ENCODE measurements at places on chromosomes 13 and 19.

DNA sequence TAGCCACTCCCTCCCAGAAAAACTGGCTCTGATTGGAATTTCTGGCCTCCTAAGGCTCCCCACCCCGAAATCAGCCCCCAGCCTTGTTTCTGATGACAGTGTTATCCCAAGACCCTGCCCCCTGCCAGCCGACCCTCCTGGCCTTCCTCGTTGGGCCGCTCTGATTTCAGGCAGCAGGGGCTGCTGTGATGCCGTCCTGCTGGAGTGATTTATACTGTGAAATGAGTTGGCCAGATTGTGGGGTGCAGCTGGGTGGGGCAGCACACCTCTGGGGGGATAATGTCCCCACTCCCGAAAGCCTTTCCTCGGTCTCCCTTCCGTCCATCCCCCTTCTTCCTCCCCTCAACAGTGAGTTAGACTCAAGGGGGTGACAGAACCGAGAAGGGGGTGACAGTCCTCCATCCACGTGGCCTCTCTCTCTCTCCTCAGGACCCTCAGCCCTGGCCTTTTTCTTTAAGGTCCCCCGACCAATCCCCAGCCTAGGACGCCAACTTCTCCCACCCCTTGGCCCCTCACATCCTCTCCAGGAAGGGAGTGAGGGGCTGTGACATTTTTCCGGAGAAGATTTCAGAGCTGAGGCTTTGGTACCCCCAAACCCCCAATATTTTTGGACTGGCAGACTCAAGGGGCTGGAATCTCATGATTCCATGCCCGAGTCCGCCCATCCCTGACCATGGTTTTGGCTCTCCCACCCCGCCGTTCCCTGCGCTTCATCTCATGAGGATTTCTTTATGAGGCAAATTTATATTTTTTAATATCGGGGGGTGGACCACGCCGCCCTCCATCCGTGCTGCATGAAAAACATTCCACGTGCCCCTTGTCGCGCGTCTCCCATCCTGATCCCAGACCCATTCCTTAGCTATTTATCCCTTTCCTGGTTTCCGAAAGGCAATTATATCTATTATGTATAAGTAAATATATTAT is 6.1 kb downstream of the FOSB start:
- no peak for DNase-seq

DNA sequence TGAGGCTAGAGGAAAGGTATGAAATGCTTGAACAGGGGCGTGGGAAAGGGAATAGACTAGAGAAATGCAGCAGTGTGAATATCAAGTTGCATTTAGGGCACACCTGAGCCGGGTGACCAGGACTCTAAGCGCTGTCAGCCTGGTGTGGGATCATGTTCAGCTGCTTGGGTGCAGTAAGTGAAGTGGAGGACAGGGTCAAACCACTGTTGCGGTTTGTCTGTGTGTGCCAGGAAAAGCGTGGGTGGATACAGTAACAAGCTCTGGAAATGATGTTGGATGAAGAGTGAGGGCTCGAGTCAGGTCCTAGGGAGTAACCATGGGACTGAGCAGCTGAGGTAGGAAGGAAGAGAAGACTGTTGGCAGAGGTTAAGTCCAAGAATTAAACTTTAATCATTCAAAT is 15.8 kb downstream of the DGKH start:
- no peak for DNase-seq

- DNase-seq, result no peak
Observed at GRCh38 chr19:9251236-9251635, 506 bp downstream of the OR7E24 start.

- DNase-seq, result no peak
Observed at GRCh38 chr13:25088562-25089221, 7.2 kb upstream of the PABPC3 start.

DNA sequence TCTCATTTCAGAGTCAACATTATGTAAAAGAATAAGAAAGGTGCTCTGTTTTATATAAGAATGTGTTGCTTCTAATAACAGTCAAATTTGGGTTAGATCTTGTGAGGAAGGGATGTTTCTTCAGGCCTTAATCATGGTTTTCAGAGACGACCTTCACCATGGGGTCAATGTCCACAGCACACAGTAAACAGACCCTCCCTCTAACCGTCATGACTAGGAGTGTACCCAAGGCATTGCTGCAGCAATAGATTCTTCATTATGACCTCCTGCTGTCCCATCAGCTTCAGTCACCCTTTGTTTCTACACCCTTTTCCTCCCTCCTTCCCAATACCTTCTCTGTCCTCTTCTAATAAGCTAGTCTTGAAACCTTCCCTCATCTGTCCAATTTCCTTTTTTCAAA is 15.7 kb downstream of the SERPINE3 start:
- DNase-seq, result no peak

DNA sequence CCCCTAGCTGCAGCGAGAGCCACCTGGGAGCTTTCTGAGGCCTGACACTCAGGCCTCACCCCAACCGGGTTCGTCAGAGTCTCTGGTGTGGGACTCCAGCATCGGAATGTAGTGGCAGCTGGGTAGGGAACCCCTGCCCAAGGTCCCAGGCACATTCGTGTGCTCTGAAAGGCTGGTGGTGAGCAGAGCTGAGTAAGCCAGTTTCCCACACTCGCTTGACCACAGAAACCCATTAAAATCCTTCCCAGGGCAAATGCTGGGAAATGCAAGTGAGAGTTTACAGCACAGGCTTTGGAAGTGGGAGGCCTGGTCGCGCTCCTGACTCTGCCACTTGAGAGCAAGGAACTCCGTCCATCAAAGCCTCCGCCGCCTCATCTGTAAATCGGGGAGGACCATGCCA is 4.2 kb downstream of the TRAPPC6A start:
- DNase-seq, result no peak

- no peak for DNase-seq
Observed at GRCh38 chr13:27954406-27954851, 14.7 kb downstream of the CDX2 start.

GRCh38 chr19:53878776-53879139 is 3.2 kb upstream of the PRKCG start:
- DNase-seq, result no peak

GRCh38 chr13:27406178-27406939 is 18.1 kb upstream of the GTF3A start:
- DNase-seq, result no peak

GRCh38 chr19:329876-330275 is 14.7 kb downstream of the MIER2 start:
- no peak for DNase-seq

DNA sequence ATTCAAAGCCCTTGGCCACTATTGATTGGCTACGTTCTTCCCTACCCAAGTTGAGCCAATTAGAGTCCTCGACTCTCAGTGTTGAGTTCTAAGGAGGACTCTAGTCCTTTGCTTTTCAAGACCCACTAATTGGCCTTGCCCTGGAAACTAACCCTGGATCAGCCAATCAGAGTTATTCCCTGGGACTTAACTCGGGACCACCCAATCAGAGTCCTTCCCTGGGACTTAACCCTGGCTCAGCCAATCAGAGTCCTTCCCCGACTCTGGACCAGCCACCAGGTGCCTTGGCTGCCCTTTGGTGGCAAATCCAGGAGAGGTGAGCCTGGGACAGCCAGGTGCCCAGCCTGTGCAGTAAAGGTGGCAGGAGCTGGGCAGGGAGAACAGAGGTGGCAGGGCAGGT is 28.7 kb downstream of the ATP8B3 start:
- DNase-seq, result no peak

DNA sequence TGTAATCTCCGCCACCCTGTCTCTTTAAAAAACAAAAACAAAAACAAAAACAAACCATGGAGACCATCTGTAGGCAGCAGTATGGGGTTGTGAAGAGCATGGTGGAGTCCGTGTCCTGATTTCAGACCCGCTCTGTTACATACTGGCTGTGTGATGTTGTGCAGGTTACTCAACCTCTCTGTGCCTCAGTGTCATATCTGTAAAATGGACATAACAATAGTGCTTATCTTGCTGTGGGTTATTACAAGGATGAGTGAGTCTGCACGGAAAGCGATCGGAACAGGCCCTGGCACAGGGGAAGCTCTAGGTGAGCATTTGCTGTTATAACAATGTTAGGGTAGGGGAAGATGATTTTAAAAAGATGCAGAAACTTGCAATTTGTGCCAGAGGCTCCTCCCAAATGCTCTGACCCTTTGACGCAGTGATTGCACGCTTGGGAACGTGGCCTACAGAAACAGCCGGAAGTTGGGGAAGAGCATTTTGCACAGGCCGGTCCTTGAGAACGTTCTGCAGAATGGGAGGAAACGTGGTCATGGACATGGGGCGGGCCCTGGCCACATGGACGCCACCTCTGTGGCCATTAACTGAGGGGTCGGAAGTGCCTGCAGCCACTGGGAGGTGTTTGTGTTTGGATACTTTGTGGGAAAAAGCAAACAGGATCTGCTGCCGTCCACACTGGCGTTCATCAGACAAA is 15.7 kb upstream of the SELENOW start:
- DNase-seq, result no peak

- DNase-seq, result peak; percentile 49
Observed at GRCh38 chr19:50349277-50350057, 16.0 kb downstream of the NAPSA start.

- no peak for DNase-seq
Observed at GRCh38 chr19:5935473-5936291, 21.6 kb downstream of the CAPS start.

DNA sequence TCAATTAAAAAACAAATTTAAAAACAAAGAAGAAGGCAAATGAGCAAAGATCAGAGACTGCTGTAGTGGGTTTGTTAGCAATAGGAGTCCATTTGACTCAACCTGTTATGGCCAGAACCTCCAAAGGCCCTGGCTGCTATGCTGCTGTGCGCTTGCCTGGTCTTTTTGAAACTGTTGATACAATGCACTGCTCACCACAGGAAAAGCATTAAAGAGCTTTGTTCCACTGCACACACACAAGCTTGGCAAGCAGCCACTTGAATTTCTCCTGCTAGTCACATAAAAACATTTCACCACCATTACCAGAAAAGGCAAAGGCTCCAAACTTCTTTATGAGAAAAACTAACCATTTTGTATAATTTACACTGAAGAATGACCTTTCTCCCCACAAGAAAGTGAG is 132.2 kb downstream of the FREM2 start:
- no peak for DNase-seq

- DNase-seq, result no peak
Observed at GRCh38 chr13:58302349-58302748, 670.8 kb downstream of the PCDH17 start.

DNA sequence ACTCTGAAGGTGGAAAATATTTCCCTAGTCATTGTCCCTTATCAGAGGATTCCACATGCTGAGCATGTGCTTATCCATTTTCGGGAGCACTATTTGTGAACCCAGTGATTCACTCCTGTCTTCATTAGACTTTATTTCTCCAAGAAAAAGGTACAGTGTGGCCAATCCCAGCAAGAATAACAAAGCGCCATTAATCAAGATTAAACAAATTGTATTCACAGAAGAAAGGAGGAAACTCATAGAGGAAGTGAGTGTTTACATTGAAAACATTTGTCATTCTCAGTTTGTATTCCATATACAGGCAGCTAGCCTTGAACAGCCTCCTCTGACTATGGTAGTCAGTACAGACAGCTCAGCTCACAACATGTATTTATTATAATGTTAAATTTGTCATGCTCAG is 1669.9 kb upstream of the SPRY2 start:
- no peak for DNase-seq

- DNase-seq, result no peak
Observed at GRCh38 chr19:8148410-8149260, 757 bp downstream of the FBN3 start.

- no peak for DNase-seq
Observed at GRCh38 chr13:105798541-105798940, 736.9 kb downstream of the EFNB2 start.

DNA sequence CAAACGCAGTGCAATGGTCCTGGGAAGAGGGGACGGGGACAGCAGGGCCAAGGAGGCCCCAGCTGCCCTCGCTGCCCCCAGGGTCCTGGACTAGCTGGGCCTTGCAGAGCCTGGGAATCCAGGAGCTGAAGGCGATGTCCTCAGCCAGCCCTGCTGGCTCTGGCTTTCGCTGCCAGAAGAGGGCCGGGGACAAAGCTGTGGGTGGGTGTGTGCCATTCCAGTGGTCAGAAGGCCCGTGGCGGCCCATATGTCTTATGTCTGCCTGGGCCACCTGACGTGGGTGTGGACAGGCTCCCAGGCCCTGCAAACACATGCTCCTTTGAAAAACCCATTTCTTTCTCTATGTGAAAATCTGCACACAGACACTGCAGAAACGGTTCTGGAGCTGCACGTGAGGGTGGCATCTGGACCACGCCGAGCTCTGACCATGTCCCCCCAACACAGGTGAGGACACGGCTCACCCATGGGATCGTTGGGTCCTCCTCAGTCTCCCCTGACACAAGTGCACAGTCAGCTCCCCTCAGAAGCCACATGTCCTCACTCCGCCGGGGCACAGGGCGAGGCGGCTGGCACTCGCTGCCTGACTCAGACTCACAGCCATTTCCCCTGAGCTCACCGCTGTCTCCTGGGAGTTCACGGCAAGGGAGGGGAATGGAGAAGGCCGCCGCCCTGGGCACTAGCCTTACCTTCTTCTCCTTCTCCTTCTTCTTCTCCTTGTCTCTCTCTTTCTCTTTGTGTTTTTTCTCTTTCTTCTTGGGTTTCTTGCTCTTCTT is 16.9 kb downstream of the IZUMO4 start:
- peak; percentile 68 for DNase-seq

DNA sequence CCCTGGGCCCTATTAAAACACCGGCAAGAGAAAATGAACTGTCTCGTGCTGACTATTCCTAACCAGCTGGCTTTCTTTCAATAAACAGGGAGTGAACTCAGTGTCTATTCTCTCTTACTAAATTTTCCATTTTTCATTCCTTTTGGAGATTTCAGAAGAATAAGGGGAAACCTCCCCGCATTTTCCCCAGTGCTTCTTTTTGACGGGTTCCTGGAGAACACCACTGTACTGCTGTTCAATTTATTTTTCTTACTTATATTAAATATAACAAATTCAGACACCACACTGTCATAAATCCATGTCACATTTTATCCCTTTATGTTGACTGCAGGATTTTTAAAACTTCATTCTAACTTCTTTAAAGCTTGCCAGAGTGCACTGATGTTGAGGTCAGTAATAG is 75.8 kb downstream of the DCLK1 start:
- no peak for DNase-seq

DNA sequence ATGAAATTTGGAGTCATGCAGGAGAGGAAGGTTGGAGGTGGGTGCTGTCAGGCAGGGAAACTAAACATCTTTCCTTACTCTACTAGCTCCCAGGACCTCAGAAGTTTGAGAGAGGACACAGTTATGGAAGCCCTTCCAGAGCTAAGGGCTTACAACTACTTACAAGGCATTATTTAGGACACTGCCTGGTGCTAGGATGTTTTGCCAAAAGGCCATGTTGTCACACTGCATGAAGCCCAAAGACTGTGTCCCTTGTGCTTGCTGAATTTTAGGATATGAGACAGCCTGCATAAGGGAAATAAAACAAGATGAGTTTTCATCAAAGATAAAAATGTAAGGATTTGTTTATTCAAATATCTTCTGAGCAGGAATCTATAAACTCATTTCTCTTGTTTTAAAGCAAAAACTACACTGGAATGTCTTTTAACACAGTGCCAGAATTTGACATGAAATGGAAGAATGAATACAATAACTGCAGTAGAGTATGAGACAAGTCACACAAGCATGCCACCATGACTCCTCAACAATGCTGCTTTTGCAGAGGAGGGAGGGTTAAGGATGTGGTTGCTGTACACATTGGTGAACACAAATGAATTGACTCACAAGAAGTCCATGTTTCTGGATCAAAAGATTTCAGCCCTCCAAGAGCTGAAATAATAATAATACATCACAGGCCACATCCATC is 258.4 kb downstream of the SPRY2 start:
- no peak for DNase-seq
